Stimulated activated CD4-positive, alpha-beta T cell treated with anti-CD3 and anti-CD28 coated beads, Interleukin-1b, Interleukin-23, amount 100 ng/mL, for 1 hour (primary cell): ENCODE measurements at places on chromosomes 3 and 15.

DNA sequence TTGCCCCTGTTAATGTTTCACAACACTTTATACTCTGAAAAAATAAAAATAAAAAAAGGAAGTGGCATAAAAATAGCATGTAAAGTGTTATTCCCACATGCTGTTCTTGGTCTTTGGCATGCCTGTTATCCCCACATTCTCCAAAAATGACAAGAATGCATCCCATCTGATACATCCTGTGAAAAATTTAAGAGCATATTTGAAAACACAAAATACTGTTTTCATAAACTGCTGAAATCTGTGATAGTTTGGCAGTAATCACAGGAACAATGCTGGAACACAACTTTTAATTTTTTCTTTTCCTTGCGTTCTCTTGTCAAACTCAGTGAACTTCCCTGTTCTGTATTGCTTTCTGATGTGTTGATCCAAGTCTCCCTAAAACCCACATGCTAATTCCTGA, 288.8 kb downstream of the ROBO2 start:
- no peak for DNase-seq

- no peak for DNase-seq
These were observed 88.1 kb downstream of the RTP4 start for GRCh38 chr3:187456250-187456649.

- DNase-seq, result no peak
These were observed 1.7 kb downstream of the KIF7 start for GRCh38 chr15:89653578-89653977.

DNA sequence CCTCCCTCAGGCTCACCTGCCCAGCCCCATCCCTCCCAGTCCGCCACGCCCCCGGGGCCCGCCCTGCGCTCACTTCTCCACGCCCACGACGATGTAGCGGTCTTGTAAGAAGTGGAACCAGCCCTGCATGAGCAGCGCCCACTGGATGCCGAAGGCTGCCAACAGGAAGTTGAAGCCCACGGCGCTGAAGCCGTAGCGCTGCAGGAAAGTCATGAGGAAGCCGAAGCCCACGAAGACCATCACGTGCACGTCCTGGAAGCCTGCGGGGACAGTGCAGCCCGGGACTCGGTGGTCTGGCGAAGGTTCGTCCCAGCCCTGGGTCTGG, 9.7 kb downstream of the RHCG start:
- no peak for DNase-seq

GRCh38 chr3:138620431-138620830, 11.9 kb downstream of the FAIM start:
- DNase-seq, result no peak

GRCh38 chr3:155382396-155383042, 89.0 kb upstream of the STRIT1 start:
- DNase-seq, result no peak

GRCh38 chr15:37701230-37701629, 233.2 kb upstream of the TMCO5A start:
- no peak for DNase-seq

- DNase-seq, result no peak
These were observed 317 bp upstream of the MESP2 start for GRCh38 chr15:89775815-89776214.

- no peak for DNase-seq
These were observed 26.9 kb upstream of the PYDC2 start for GRCh38 chr3:191434024-191434423.

DNA sequence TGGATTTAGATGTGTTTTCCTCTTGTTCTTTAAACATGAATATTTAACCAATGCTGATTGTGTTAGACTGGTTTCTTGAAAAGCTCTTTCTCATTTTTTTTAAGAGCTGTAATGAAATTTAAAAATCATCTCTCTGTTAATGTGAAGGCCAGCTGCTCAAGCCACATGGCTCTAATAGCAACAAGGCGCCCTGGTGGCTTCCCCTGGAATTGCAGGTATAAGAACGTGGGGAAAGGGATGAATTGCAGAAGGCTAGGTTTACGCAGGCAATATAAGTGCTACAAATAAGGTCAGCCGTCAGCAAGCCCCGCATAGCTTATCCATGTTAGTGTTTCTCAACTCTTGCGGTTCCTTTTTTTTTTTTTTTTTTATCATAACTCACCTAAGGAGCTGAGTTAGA, 108.5 kb downstream of the SAMMSON start:
- no peak for DNase-seq

- no peak for DNase-seq
These were observed 10.8 kb downstream of the PAK6 start for GRCh38 chr15:40249477-40250303.

DNA sequence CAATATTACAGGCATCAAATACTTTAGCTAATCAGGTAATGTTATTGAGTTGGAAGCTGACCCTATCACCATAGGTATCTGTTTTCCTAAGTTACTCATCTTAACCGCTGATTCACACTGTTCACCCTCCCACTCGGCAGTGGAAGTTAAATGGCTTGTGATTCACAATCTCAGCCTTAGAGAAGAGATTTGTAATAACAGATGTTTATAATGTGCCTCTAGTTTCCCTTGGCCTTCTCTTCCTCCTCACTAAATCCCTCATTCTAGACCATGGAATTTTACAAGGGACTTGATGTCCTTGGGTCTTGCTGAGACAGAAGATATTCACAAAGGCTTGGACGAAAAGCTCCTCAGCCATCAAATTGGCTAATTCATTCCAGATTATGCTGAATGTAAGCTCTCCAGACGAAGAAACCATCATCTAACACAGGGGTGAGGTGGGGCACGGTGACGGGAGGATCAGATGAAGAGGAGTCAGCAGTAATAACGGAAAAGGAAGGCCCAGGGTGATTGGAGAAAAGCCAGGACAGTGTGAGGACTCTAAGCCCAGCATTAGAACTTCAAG, 931.7 kb downstream of the MCTP2 start:
- DNase-seq, result no peak

GRCh38 chr3:25002052-25002451, 426.0 kb upstream of the RARB start:
- DNase-seq, result no peak
